ENCODE measurements at places on chromosomes 2 and 18.

- DNase-seq = no peak
Observed at GRCh38 chr2:201452058-201452921, 750 bp downstream of the STRADB start.

DNA sequence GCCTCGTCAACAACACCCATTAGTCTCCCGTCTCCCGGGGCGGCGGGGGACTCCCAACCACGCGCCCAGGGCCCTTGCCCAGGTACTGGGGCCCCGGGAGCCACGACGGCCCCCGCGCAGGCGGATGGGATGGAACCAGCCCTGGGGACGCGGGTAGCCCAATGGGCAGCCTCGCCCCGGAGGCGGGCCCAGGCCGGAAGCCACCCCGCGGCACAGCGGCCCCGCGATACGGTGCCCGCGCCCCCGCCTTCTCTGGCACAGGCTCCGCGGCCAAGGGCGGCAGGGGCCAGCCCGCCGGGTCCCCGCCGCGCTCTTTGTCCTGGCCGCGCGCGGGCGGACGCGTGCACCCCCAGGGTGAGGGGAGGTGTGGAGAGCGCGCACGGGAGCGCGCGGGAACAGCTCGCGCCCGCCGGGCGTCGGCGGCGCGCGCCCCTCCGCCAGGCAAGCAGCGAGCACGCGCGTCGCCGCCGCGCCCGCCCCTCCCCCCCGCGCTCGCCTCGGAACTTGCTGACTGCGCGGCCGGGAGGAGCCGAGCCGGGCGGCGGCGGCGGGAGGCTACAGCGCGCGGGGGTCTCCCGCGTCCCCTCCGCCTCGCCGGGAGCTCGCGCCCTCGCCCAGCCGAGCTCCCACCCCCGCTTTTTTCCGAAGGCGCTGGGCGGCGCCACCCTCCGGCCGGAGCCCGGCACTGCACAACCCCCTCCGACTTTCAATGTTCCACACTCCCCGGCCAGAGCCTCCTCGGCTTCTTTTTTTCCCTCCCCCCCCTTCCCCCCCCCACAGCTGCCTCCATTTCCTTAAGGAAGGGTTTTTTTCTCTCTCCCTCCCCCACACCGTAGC lies at the start of gene UBE2E3:
UBE2E3 (plus strand) TSS at position 500 of the 837 bp plus-strand sequence. CDS start 1,438 bp downstream, outside the sequence.
- DNase-seq = peak; percentile 66

- no peak for DNase-seq
Observed at GRCh38 chr2:186891185-186891621, 42.2 kb upstream of the ZSWIM2 start.

GRCh38 chr18:47809420-47809819 lies 121.0 kb downstream of the SMAD2 start:
- DNase-seq = no peak

- DNase-seq = no peak
Observed at GRCh38 chr2:31371691-31372090, 42.9 kb downstream of the XDH start.

- no peak for DNase-seq
Observed at GRCh38 chr18:23238651-23239349, 103.5 kb downstream of the CABLES1 start.

- no peak for DNase-seq
Observed at GRCh38 chr2:236828820-236829219, 256.9 kb upstream of the COPS8 start.

DNA sequence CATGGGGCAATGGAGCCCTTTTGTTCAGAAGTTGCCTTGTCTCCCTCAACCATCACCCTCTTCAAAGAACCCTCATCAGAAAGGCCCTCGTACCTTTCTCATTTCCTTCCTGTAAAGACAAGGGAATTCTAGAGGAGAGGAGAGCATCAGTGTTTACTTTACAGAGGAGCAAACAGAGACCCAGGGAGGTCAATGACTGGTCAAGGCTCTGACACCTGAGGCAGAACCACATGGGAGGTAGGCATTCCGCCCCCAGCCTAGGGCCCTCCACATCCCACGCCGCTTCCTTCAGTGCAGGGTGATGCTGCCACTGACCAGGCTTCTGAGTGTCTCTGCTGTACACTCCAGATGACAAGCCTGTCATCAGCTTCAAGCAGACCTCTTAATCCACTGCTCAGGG lies 104.7 kb downstream of the NRP2 start:
- DNase-seq = no peak

DNA sequence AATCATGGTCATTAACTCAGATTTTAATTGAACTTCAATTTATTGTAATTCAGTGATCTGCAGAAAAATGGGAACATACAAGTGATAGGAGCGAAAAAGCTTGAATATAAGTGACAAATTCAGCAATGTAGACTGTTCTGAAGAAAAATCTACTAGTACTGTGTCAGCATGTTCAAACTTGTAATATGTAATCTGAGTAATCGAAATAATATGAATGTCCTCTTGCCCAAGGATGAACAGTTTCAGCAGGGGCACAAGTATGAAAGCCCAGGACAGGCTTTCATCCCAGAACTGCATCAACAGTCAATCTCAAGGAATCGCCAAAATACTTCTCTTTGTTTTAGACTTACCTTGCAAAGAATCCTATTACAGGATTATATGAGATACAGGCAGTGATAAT lies 1110.5 kb downstream of the LRP1B start:
- DNase-seq = no peak

GRCh38 chr2:168884975-168885374 lies 5.3 kb downstream of the SPC25 start:
- DNase-seq = no peak

GRCh38 chr2:105416156-105416555 lies 17.3 kb upstream of the FHL2 start:
- DNase-seq = no peak

DNA sequence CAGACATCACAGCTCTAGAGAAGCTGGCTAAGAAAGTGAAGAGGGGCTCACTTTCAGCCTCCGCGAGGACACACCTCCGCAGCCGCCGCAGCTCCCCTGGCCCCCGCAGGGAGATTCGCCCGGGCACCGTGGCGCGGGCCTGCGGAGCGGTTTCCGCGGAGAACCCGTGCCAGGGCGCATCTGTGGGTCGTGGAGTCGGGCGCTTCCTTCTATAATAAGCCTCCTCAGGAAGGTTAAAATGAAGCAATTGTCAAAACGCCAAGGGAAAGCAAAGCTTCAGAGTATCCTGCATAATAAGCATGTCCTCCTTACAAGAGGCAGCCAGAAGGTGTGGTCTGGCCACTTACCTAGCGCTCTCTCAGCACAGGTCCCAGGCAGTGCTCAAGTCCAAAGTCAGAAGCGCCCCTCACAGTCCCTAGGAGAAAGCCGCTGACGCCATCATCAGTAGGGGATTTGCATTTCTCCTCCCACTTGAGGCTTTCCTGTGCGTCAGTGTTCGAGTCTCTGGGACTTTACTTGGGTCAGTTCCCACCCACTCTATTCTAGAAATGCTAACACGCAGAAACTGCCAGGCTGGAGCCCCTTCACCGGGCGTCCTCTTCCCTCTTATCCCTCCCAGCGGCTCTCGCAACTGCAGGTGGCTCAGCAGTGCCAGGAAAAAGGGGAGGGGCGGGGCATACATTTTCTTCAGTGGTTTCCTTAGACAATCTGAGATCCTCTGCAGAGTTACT lies at the start of gene STAT4:
STAT4 (minus strand) TSS at position 395 of the 731 bp plus-strand sequence. CDS start 2,791 bp downstream, outside the sequence.
- DNase-seq = peak; percentile 30

- no peak for DNase-seq
Observed at GRCh38 chr18:21109936-21110712, 1.5 kb downstream of the ROCK1 start.

DNA sequence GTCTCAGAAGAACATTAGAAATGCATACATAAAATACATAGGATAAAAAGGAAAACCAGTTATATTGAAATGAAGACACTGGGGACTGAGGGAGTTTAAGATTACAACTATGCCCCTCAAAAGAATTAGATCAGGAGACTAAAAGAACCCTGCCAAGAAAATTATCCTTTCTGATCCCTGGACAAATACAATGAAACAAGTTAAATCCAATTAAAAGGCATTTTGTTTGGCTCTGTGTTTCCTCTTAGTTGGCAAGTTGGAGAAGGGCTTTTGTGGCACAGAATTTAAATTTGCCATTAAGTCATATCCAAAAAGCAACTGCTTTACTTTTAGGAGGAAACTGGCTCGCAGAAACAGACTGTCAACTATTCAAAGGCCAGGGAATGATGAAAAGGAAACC lies 99.1 kb upstream of the CD302 start:
- no peak for DNase-seq

DNA sequence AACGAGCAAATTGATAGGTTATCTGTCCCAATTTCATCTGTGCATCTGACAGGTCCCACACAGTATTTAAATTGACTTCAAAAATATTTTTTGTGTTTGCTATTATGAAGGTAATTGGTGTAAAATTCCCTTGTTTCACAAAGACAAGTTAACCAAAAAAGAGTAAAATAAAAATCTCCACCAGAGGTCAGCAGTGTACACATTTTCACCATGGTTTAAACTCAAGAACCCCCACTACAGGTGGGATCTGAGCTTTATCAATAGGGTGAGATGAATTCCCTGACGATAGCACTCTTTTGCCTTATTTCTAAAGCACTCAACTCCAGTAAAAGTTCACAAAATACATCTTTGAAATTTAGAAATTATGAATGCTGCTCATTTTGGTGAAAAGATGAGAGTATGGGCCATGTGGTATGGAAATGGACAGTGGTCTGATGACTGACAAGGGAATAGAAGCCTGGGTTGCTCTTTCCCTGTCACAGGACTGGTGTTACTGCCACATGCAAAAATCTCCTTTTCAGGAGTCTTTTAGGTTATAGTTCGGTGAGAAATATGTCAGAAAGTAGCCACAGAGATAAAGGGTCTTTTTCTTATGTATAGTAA lies 68.0 kb downstream of the SERPINB8 start:
- no peak for DNase-seq

- DNase-seq = no peak
Observed at GRCh38 chr2:20431772-20432171, 15.1 kb upstream of the RHOB start.

DNA sequence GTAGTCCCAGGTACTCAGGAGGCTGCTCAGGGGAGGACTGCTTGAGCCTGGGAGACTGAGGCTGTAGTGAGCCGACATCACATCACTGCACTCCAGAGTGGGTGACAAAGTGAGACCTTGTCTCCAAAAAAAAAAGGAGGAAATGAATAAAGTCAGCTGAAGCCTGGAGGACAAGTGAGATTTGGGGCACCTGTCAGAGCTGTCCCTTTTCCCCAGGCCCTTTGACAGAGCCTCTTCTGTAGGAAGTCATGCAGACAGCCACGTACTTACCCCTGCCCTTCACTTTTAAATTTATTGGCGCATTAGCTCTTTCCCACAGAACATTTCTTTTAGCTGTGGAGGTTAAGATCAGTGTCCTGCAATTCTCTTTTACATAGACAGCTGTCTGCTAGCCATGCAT lies 151.0 kb upstream of the DNMT3A start:
- no peak for DNase-seq

GRCh38 chr2:185813707-185814106 lies 75.1 kb downstream of the FSIP2 start:
- no peak for DNase-seq

DNA sequence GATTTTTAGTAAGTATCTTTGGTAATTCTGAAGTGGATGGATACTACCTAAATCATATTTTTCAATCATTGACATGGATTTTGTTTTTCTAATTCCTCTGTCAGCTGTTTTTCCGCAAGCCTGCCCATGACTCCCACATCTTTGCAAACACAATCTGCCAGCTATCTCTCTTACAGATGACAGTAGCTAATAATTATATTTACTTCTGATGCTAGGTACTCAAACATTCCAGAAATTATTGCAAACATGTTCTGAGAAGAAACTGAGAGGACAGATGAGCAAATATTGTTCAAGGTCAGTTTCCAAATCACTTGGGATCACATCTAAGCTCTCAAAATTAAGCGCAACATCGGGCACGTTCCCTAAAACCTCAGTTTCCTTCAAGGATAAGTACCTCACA lies 270.0 kb upstream of the CDH19 start:
- DNase-seq = no peak

- no peak for DNase-seq
Observed at GRCh38 chr2:144774809-144775208, 254.9 kb upstream of the ZEB2 start.

GRCh38 chr18:10063489-10063888 lies 149.7 kb downstream of the VAPA start:
- no peak for DNase-seq

- no peak for DNase-seq
Observed at GRCh38 chr2:34291076-34291475, 692.0 kb upstream of the FAM98A start.

DNA sequence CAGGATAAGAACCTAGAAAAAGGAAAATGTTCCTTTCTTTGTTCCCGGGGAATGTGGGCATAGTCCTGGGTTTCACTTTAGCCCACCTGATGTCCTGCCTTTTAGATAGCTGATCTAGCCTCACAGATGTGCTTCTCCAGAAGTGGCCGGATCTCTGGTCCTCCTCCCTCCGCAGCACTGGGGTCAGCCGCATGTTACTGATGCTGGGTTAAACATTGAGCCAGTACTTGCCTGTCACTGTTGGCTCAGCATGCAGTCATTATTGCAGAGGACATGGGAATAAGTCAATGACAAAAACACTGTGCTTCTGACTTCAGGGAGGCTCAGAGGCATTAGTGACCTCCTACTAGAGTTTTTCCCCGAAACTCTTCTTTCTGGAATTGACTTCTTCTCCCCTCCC lies 27.6 kb downstream of the NCK2 start:
- no peak for DNase-seq

- DNase-seq = no peak
Observed at GRCh38 chr2:208674919-208675318, 268.3 kb downstream of the PTH2R start.

GRCh38 chr18:44093253-44093652 lies 587.4 kb upstream of the SETBP1 start:
- no peak for DNase-seq

DNA sequence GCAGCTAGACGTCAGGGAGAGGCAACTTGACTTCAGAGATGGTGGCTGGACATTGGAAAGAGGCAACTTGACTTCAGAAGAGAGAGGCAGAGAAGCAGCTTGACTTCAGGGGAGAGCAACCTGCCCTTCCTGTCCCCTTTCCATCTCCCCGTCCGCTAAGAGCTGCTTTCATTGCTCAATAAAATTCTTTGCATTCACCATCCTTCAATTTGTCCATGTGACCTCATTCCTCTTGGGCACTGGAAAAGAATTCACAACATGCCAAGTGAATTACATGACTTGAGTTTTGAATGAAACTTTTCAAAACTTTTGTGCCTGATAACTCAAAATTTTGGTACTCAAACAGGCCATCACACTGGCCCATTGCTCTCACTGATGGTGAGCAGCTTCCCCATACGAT lies 158.9 kb downstream of the DPP4 start:
- DNase-seq = no peak

All from occipital lobe (tissue), 3 donors.